ENCODE measurements at places on chromosomes 13 and 19.
A peak's percentile ranks its signal among the peaks of the same experiment; 100 is the strongest.

GRCh38 chr13:24173795-24174194 lies 13.3 kb downstream of the SPATA13 start:
- DNase-seq, result no peak

GRCh38 chr13:40215311-40215710 lies 451.1 kb downstream of the FOXO1 start:
- no peak for DNase-seq

DNA sequence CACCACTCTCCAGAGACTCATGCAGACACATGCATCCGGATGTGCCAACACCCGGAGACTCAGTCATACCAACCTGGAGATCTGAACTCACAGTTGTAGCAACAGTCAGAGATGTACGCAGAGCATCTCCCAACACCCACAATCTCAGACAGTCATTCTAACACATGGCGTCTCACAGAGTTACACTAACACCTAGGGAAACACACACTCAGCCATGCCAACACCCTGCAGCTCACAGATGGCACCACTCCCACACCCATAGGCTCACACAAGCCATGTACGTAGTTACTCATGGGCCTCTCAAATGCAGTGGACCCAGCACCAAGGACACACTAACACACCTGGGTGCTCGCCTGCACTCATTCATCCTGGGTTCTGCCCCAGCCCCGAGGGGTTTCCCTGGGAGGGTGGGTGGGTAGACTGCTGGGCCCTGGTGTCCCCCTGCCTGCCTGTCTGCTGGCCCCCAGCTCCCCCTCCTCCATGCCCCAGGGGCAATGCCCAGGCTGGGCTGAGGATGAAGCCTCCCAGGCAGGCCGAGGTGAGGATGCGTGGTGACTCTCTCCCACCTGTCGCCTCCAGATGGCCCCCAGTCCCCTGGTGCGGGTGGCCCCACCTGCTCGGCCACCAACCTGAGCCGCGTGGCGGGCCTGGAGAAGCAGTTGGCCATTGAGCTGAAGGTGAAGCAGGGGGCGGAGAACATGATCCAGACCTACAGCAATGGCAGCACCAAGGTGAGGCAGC lies 10.0 kb downstream of the PKN1 start:
- DNase-seq, result no peak

DNA sequence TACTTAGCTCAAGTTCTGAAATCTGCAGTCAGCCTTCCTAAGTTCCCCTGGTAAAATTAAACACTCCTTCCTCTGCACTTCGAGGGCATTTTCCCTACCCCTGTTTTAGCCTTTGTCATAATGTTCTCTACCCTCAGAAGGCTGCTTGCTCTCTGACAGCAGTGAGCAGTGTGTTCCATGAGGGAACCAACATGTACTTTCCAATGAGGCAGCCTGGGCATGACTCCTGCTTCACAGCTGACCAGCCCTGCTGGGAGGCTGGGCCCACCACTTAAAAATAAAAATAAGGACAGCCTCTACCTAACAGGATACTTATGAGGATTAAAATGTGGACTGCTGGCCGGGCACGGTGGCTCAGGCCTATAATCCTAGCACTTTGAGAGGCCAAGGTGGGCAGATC lies 26.4 kb downstream of the RUBCNL start:
- no peak for DNase-seq

GRCh38 chr19:38557205-38557799 lies 60.5 kb downstream of the MAP4K1 start:
- no peak for DNase-seq

DNA sequence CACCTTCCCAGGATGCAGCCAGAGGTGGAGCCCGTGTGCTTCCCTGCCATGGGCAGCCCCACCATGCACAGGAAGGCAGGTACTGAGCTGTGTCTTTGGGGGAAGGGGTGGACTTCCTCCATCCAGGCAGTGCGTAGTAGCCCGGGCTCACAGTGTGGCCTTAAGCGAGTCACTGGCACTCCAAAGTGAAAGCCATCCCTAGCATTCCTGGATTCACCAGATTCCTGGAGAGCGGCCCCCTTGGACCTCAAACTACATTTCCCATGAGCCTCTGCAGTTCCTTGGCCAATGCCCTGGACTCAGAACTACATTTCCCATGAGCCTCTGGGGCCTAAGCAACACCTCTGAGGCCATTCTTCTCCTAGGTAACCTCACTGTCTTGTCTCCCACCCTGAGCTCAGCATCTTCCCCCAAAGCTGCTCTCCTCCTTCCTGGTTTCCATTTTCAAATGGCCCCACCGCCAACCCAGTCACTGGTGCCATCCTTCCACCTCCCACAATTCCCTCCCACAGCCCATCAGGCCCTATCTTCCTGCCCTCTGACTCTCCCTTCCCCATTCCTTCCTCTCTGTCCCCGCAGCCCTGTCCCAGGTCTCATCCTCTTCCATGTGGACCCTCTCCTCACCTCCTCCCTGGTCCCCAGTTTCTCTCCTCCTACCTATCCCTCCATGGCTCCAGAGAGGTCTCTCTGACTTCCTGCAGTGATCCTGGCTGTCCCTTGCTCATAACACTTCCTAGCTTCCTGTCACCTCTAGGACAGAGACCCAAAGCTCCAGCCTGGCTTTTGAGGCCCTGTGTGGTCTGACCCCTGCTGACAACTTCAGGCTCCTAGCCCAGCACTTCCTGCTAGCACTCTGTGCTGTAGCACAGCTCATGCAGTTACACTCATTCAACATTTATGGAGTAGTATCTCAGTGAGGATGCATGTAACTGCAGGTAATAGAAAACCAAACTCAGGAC lies at the start of gene C19orf81:
C19orf81 (plus strand) TSS at position 13 of the 959 bp plus-strand sequence; CDS start at position 13, 0 bp downstream.
- peak; percentile 90 for DNase-seq

GRCh38 chr19:18158467-18158866 lies 5.5 kb downstream of the PIK3R2 start:
- DNase-seq, result no peak

GRCh38 chr19:6772028-6772865 lies at the start of gene VAV1:
VAV1 (plus strand) TSS chr19:6772708; CDS start chr19:6772808, 100 bp downstream.
- peak; percentile 46 for DNase-seq

GRCh38 chr19:29520390-29520789 lies 5.4 kb upstream of the VSTM2B start:
- no peak for DNase-seq

DNA sequence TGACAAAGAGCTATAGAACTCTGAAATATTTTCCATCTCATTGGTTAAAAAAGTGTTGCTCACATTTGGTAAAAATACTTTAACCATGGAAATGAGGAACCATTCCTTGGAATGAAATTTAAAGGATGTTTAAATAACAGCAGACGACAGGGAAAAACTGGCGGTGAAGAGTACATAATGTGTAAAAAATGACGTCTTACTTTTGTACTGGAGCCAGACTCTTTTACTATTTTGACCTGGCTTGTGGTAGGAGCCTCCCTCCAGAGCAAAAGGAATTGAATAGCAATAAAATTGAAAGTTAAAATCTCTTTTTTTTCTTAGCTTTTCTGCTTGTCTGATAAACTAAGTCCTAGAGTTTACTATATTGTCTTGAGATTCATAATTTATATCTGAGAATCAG lies 426.2 kb upstream of the KLHL1 start:
- DNase-seq, result no peak

- peak; percentile 98 for DNase-seq
Observed at GRCh38 chr19:38394488-38394887, 6.0 kb downstream of the SPRED3 start.

DNA sequence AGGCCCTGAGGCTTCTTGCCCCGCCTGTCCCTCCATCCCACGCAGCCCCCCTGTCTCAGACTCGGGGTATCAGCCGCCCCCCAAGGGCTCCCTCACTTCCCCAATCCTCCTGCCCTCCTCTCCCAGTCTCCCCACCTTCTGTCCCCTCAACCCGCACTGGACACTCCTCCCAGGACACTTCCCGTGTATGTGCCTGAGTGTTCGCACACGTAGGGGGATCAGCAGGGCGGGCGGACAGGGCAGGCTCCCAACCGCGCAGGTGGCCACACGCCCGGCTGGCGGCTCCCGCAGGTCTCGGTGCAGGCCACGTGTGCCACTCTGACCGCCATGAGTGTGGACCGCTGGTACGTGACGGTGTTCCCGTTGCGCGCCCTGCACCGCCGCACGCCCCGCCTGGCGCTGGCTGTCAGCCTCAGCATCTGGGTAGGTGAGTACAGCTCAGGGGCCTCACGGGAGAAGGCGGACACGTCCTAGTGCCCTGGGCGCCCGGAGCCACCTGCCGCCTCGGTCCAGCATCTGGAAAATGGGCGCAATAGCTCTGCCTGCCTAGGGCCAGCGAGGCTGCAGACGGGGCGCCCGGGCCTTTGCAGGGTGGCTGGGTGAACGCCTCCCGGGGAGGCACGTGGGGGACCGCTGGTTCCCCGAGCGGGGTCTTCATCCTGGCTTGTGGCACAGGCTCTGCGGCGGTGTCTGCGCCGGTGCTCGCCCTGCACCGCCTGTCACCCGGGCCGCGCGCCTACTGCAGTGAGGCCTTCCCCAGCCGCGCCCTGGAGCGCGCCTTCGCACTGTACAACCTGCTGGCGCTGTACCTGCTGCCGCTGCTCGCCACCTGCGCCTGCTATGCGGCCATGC lies 2.3 kb downstream of the KISS1R start:
- no peak for DNase-seq

GRCh38 chr19:11339254-11340098 lies at the start of gene RAB3D:
RAB3D (minus strand) TSS chr19:11339657; CDS start chr19:11337399, 2,258 bp downstream.
- DNase-seq, result peak; percentile 96

GRCh38 chr19:55486971-55487923 lies 989 bp upstream of the SSC5D start:
- DNase-seq, result no peak

DNA sequence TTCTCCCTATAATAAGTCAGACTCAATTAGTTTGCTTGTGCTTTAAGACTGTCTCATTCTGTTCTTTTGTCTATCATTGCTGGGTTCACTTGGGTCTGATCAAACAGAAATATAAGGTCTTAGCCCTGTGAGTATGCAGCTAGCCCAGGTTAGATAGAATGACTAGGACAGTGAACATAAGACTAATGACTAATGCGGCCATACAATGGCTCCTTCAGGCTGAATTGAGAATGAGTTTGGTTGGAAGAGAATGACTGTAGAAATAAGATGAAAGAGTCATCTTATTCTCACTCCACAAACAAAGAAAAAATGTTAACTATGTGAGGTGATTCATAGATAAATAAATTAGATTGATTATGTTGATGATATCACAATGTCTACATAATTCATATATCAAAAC lies 50.1 kb upstream of the OBI1 start:
- no peak for DNase-seq

DNA sequence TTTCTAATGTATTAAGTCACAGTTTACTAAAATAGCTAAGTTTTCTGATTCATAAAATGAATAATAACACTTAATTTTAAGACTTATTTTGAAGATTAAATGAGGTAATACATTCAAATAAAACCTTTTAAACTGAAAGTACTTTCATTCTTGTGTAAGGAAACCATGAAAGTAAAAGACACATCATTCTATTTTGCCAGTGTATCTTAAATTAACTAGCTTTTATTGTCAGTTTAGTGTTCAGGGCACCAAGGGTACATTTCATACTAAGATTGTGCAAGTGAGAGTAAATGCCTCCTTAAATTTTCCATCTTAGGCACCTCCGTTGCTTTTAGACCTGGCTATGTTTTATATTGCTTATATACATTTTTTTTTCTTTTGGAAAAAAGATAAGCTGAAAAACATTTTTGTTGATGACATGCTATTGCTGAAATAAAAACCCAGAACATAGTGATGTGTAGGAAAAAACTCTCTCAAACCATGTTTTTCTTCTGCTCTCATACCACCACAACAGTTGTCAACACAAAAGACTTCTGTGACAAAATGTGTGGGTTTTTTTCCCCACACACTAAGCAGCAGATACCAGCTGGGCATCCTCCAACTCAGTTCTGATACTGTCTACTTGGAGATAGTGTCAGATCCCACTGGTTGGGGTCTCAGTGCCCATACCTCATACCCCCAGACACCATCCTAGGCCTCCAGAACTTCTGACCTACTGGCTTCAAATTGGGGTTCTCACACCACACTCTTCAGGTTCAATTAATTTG lies 30.7 kb upstream of the LPAR6 start:
- DNase-seq, result no peak

GRCh38 chr19:17160908-17161307 lies 54.2 kb upstream of the USE1 start:
- DNase-seq, result no peak

DNA sequence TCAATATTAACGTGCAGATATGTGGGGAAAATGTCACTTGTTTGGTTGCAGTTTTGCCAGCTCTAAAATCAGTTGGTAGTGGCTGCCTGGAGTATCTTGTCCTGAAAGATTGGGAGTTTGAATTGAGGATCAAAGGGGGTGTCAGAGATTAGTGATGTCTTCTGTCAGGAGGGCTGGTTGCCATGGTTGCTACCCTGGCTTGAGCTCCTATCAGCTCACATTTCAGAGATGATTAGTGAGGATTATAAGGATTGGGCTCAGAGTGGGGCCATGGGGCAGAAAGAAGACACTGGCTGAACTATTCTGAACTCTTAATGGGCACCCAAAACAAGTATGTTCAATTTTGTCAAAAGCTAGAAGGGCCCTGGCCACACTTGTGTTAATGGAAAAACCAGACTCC lies 95.5 kb upstream of the RNF113B start:
- DNase-seq, result no peak

- DNase-seq, result no peak
Observed at GRCh38 chr19:29831686-29832085, 19.9 kb downstream of the CCNE1 start.

DNA sequence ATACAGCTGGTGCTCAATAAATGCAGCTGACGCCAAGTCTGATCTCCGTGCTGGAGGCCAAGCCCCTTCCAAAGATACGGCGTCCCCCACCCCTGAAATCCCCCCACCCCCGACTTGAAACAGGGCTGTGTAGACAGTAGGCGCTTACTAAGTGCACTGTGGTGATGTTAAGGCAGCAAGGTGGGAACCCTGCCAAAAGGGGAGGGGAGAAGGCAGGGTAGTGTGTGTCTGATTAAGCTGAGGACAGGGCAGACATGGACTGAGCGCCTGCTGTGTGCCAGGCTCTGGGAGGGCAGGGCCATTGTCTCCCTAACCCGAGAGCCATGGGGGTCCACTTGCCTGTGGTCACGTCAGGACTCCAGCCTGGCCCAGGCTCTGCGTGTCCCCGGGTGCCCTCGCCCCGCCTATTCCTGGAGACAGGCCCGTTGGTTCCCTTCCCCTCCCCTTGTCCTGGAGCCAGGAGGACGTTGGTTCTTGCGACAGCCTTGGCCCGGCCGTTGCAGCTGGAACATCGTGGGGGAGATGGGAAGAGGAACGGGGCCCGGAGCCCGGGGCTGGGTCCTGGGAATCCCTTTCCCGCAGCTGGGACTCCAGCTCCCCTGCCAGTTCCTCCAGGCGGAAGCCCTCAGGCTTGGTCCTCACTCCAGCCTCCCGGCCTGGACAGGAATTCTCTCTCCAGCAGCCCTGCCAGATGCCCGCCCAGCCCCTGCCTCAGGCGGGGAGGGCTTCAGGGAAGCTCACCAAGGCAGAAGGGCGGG lies 1.7 kb upstream of the ELANE start:
- peak; percentile 42 for DNase-seq

GRCh38 chr19:4134351-4134750 lies 10.4 kb upstream of the MAP2K2 start:
- DNase-seq, result no peak

- no peak for DNase-seq
Observed at GRCh38 chr13:32265726-32266125, 49.4 kb downstream of the ZAR1L start.

DNA sequence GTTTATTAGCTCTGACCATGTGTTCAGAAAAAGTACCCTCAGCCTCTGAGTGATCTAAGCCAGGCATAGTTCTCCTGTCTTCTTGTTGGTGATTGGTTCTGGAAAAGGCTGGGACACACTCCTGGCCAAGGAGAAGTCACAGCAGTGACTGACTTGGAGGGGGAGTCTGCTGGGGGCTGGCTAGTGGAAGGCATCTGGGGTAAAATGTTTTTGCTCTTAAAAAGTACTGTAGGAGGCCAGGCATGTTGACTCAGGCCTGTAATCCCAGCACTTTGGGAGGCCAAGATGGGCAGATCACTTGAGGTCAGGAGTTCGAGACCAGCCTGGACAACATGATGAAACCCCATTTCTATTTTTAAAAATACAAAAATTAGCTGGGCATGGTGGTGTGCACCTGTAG lies 21.7 kb downstream of the FAM187B start:
- no peak for DNase-seq

All from H9 (cell line).